ENCODE measurements at places on chromosomes 11 and 22. TPM values are rescaled to one million over a fixed set of nuclear protein-coding genes. Genes with fewer than 3 reads are reported as not detected.

- peak; percentile 66 for DNase-seq
These were observed 71.1 kb upstream of the WNT7B start for GRCh38 chr22:46047841-46048595.

DNA sequence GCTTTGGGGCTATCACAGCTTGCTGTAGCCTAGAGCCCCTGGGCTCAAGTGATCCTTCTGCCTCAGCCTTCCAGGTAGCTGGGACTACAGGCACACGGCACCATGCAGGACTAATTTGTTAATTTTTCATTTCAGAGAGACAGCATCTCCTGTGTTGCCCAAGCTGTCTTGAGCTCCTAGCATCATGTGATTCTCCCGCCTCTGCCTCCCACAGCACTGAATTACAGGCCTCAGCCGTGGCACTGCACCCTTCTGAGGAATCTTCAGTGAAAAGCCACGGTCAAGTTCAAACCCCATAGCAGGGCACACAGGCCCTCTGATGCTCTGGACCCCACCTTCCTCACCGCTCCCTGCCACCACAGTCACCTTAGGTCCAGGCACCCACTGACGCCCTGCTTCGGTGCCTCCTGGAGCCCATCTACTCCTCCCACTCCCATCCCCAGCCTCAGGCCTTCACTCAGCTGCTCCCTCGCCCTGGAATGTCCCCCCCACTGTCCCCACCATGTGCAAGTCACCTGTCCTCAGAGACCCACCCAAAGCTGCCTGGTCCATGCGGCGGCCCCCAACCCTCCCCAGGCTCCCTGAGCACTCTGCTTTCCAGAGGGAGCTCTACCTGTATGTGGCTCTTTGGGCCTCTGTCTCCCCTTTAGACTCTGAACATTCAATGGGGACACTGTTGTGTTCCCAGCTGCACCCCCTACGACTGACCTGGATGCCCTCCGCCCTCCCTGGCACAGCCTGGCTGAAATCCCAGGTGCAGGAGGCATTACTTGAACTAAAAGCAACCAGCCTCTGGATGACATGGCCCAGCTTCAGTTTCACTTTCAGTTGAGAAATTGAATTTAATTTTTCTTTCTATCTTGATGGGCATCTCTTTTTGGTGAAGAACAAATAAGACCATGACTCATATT is 1.6 kb downstream of the APOL2 start:
- no peak for DNase-seq

DNA sequence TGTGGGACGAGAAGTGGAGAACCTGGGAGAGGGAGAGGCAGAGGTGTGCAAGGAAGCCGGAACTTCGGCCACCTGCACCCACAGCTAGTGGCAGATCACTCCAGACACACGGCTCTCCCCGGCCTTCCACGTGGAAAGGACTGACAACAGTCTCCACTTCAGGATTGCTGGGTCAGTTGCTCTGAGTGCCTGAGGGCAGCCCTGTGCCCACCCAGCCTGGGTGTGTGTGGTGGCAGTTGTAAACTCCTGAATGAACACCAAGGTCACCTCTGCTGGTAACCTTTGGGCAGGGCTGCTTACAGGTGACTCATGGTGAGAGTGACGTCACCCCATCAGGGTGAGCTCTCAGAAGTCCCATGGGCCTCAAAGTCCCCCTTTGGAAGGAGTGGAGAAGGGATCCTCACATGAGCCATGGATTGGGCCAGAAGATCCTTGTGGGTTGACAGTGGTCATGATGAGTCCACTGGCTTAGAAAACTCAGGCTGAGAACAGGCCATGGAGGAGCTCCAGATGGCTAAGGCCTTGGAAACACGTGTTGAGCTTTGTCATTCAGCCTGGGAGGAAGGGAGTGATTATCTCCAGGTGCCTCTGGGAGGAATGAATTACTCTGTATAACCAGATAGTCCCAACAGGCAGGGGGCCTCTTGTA is 71.3 kb downstream of the BCR start:
- no peak for DNase-seq

DNA sequence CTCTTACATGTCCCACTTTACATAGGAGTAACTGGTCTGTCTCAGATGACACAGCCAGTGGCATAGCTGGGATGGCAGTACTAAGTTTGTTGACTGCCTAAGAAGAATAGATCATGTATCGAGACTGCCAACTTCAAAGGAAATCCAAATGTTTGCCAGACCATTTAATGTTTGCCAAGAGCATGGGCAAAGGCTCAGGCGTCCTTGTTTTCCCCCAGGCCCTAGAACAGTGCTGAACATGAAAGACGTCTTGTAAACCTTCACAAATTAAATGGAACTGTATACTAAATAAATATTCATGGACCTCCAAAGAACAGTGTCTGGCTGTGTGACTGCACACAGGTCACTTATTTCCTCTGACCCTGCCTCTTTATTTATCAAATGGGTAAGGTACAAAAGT is 234.7 kb upstream of the CCDC90B start:
- DNase-seq: no peak

DNA sequence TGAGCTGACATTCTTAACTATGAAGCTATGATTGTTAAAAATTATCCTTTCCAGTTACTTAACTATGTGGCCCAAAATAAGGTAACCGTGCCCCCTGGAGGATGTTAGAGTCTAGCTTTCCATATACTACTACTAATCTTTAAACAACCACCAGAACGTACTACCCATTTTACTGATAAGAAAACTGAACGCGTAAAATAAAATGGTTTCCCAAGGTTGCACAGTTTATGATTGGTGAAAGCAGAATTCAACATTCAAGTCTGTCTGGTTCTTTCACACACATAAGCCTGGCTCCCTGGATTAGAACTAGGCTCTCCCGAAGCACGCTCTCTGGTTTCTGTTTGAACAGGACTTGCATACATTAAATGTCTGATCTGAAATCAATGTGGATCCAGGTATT is 437.8 kb upstream of the CCDC90B start:
- no peak for DNase-seq

GRCh38 chr11:125281831-125282595 is 117.5 kb downstream of the PKNOX2 start:
- DNase-seq: no peak

DNA sequence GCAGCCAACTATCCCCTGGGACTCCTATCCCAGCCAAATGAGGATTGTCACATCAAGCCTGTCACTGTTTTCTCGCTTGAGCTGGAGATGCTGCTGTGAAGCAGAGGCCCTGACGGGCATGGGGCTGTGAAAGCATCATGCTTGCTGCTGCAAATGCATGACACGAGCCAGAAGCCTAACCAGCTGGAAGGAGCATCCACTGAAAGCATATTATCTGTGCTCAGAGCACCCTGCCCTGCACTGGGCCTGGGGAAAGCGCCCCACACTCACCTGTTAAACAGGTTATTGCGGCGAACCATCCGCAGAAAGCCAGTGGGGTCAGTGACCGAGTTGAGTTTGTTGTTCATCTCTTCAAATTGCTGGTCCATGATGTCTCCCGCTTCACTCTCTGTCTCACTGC is 110.9 kb upstream of the PITPNB start:
- DNase-seq: no peak

MRGPRX4 gene
- not detected for total RNA-seq

PIWIL4 gene
- total RNA-seq: 1.9 TPM

ACCSL gene
- total RNA-seq: not detected

CSNK2A3 gene
- 2.6 TPM for total RNA-seq

MPZL3 gene
- total RNA-seq: 12.8 TPM
